ENCODE measurements at places on chromosomes 2 and 18. TPM values are rescaled to one million over a fixed set of nuclear protein-coding genes. Genes with fewer than 3 reads are reported as not detected.
A peak's percentile ranks its signal among the peaks of the same experiment; 100 is the strongest.

The ALK gene
- total RNA-seq = 4.8 TPM

DNA sequence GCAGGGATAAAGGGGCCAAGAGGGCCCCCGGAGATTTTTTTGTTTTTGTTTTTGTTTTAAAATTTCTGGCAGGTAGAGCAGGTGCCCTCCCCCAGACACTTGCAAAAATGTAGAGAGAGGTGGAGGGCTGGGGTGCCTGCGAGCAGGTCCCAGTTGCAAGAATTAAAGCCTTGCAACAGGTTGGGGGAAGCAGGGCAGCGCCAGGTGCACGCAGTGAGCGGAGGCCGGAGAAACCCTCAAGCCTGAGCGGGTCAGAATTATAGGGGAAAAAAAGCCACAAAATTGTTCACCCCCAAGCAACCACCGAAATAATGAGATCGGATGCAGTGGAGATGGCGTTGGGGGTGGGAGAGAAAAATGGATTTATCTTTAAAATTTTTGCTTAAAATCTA is 527 bp downstream of the IGFBP5 start:
- no peaks in the 10 kb centered on the region for H3K27me3 ChIP-seq
- DNase-seq = no peak
- H3K27ac ChIP-seq = peak overlapping the region; percentile 66
- no peaks in the 10 kb centered on the region for H3K36me3 ChIP-seq

The IFIH1 gene
- 12.6 TPM for total RNA-seq

GRCh38 chr2:15181092-15181745 is 379.9 kb downstream of the NBAS start:
- no peaks in the 10 kb centered on the region for H3K4me1 ChIP-seq
- no peak for DNase-seq
- no peaks in the 10 kb centered on the region for H3K27me3 ChIP-seq
- no peak overlapping the region for H3K27ac ChIP-seq

The NCKAP5 gene
- 11.7 TPM for total RNA-seq

The MLPH gene
- total RNA-seq = 60.1 TPM

DNA sequence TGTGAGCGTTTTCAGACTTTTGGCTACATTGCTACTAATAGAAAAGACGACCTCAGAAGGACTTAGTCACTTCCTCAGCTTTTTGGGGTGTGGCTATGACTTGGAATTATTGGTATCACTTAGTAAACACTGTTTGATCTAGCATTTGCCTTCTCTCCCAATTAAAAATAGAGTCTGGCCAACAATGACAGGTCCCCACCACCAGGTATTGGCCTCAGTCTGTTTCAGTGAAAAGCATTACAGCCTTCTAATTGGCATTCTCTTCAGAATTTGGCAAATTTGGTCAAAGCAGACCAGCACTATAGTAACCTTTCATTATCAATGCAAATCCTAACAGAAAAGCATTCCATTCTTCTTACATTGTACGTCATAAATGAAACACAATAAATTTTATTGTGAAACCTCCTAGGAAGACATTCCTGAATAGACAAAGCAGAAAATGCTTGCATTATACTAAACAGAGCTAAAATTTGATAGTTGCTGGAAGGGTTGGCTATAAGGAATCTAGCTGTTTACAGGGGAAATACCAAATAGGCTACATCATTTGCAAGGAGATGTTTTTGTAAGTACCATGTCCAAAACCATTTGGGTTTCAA is 613.9 kb downstream of the IRS1 start:
- no peak overlapping the region for H3K27ac ChIP-seq
- no peak for DNase-seq
- H3K36me3 ChIP-seq = no peaks in the 10 kb centered on the region
- no peaks in the 10 kb centered on the region for H3K27me3 ChIP-seq

- no peak for DNase-seq
- H3K27ac ChIP-seq = no peak overlapping the region
- no peaks in the 10 kb centered on the region for H3K36me3 ChIP-seq
- no peaks in the 10 kb centered on the region for H3K27me3 ChIP-seq
- H3K4me3 ChIP-seq = no peak overlapping the region
- H3K4me1 ChIP-seq = no peaks in the 10 kb centered on the region
Observed at GRCh38 chr2:194725169-194725568, 931.9 kb upstream of the SLC39A10 start.

The RBBP8 gene
- 13.1 TPM for total RNA-seq

The ZFP36L2 gene
- total RNA-seq = 141 TPM

GRCh38 chr2:82781176-82781915 is 1677.7 kb downstream of the SUCLG1 start:
- no peaks in the 10 kb centered on the region for H3K27me3 ChIP-seq
- no peaks in the 10 kb centered on the region for H3K4me1 ChIP-seq
- H3K36me3 ChIP-seq = no peaks in the 10 kb centered on the region
- no peak overlapping the region for H3K4me3 ChIP-seq

- H3K27ac ChIP-seq = no peak overlapping the region
- H3K27me3 ChIP-seq = no peaks in the 10 kb centered on the region
- no peak for DNase-seq
- H3K4me3 ChIP-seq = no peak overlapping the region
- no peaks in the 10 kb centered on the region for H3K36me3 ChIP-seq
Observed at GRCh38 chr2:229297247-229297646, 26.2 kb upstream of the PID1 start.

The WNT10A gene
- total RNA-seq = 0.21 TPM

The LIMS2 gene
- total RNA-seq = 86.1 TPM

DNA sequence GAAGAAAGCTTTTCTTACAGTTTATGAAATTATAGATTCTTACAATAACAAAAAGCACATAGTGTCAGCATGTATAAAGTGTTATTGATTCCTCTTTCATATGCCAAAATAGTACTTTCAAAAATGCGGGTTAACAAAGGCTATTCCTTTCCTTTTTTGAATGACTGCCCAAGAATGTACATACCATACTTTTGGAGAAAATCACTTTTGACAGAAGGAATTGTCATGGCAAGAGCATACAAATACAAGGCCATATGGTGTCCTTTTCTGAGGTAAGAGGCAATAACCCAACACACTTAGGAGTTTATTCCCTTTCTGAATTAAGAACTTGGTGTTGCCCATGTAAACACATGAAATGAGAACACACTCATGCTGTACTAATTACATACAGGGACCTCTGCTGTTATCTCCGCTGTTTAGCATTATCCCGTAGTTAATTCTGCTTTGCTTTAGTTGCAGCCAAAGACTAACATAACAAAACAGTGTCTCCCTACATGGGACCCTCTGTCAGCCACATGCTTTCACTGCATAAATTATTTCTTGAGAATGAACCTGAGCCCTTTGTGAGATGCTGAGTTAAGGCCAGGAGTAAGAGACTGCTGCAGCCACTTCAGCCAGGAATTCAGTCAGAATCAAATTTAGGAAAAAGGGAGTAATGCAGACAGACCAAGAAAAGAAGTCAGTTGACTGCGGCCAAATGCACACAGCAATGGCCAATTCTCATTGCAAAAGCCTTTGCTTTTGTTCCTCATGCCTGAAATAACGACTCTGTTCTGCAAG is 67.0 kb downstream of the CDH2 start:
- H3K36me3 ChIP-seq = no peaks in the 10 kb centered on the region
- H3K27ac ChIP-seq = no peak overlapping the region
- H3K4me3 ChIP-seq = no peak overlapping the region
- no peak for DNase-seq

DNA sequence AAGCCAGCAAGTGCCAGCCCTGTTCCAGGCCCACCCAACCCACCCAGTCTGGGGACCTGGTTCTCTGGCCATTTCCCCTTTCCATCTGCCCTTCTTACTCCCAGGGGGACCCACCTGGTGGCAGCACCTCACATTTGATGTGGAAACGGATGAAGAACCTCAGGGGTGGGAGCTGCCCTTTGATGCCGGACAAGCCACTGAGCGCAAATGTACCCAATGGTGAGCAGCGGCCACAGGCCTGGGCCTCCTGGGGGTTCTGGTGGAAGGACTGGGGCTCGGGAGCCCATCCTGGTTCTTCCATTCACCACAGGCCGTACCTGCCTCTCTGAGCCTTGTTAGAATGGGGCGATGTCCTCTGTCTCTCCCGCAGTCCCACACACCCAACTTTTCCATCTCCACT is 84.7 kb downstream of the EPAS1 start:
- DNase-seq = no peak
- H3K4me1 ChIP-seq = no peaks in the 10 kb centered on the region

The AGXT gene
- total RNA-seq = 0.30 TPM

DNA sequence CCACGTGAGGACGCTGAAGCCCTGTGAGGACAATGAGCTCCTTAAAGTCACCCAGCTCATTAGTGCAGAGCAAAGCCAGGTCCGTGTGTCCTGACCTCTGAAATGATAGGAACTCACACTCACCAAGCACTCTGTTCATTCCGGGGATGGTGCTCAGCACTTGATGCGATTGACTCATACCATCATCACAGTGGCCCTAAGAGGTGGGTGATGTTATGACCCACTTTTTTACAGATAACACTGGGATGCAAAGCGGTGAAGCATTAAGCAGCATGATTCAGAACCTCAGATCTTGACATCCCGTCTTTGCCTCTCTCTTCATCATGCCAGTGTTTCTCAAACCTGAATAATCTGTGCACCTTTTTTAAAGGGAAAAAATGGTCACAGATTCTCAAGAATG is 234.8 kb downstream of the ALPK2 start:
- H3K27me3 ChIP-seq = no peaks in the 10 kb centered on the region
- no peak overlapping the region for H3K27ac ChIP-seq
- H3K4me3 ChIP-seq = no peak overlapping the region

The CHST9 gene
- 0.98 TPM for total RNA-seq

The LRRTM1 gene
- total RNA-seq = 2.1 TPM
